CD4-positive, alpha-beta T cell treated with Interleukin-12 subunit alpha and Interleukin-12 subunit beta, for 1 hour (primary cell): ENCODE measurements at places on chromosomes 1 and 21.

- DNase-seq = no peak
Observed at GRCh38 chr1:179742717-179743678, at the start of gene FAM163A. FAM163A (plus strand) TSS chr1:179743291; CDS start chr1:179813098, 69,807 bp downstream.

- DNase-seq = no peak
Observed at GRCh38 chr1:11847667-11848372, at the start of gene NPPA. NPPA (minus strand) TSS chr1:11847783; CDS start chr1:11847684, 99 bp downstream.

DNA sequence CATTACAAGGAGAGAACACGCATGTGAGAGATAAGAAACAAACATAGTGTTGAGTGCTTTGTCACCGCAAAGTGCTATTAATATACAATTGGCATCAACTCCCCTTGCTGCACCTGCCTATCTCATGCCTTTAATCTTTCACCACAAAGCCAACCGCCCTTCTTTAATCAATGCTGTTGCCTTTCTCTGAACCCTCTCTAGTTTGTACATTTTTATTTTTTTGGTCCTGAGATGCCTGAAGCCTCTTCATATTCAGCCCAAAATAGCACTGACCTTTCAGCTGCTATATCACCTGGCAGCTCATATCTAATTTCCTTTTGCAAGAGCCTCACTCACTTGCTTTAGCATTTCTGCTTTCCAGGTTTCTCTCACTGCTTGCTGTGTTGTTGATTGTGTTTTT, 504.7 kb downstream of the NUF2 start:
- no peak for DNase-seq

DNA sequence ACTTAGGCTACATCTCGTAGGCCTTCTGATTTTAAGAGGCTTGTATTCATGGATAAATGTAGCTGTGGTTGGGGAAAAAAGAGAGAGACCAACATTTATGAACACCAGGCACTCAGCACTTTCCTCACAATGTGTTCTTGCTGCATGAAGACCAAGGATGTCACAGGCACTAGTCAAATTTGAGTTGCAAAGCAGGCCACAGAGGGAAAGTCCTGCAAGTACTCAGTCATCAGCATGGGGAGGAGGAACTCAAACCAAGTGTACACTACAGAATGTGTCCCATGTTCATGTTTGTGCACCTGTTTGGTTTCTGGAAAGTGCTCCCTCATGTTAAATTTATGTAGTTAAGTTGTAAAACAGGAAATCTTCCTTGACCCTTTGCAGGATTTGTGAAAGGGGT, 8.7 kb upstream of the MAP3K7CL start:
- no peak for DNase-seq

- no peak for DNase-seq
Observed at GRCh38 chr1:30868833-30869435, 39.6 kb downstream of the SDC3 start.

- DNase-seq = no peak
Observed at GRCh38 chr1:160733898-160734297, 5.1 kb upstream of the SLAMF7 start.

GRCh38 chr1:158527190-158527815, 26.9 kb downstream of the OR6Y1 start:
- DNase-seq = peak; percentile 13

DNA sequence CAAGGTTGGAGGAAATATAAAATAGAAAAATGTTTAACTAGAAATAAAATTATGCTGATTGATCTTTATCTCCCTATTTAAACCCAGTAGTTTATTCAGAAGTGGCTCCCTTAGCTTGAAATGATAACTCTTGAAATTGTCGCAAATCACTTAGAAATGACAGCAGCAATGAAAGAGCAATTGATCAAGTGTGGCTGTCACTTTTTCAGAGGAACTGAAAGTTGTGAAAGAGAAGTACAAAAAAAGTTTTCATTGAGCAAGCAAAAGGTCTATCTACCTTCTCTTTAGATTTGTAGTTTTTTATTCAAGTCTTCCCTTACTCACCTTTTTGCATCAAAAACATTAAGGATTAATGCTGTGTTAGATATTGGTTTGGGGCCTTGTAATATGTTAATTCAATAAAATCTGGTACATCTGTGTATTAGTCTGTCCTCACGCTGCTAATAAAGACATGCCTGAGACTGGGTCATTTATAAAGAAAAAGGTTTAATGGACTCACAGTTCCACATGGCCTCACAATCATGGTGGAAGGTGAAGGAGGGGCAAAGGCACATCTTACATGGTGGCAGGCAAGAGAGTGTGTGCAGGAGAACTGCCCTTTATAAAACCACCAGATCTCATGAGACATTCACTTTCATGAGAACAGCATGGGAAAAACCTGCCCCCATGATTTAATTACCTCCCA, 48.3 kb downstream of the LRRC8C start:
- no peak for DNase-seq

GRCh38 chr1:59976194-59977074, 49.9 kb upstream of the CYP2J2 start:
- DNase-seq = peak; percentile 21

GRCh38 chr21:32459972-32460371, 47.5 kb downstream of the EVA1C start:
- no peak for DNase-seq

DNA sequence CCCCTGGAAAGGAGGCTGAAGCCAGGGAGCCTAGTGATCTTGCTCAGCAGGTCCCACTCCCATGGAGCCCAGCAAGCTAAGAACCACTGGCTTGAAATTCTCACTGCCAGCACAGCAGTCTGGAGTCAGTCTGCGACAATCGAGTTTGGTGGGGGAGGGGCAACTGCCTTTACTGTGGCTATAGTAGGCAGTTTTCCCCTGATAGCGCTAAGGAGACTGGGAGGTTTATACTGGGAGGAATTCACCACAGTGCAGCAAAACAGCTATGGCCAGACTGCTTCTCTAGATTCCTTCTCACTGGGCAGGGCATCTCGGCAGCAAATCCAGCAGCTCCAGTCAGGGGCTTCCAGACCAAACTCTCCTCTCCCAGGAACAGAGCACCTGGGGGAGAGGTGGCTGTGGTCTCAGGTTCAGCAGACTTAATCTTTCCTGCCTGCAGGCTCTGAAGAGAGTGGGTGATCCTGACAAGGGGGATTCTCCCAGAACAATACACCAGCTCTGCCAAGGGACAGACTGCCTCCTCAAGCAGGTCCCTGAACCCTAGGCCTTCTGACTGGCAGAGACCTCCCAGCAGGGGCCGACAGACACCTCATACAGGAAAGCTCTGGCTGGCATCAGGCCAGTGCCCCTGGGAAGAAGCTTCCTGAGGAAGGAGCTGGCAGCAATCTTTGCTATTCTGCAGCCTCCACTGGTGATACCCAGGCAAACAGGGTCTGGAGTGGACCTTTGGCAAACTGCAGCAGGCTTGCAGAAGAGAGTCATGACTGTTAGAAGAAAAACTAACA, 548.5 kb upstream of the NEGR1 start:
- no peak for DNase-seq

- no peak for DNase-seq
Observed at GRCh38 chr1:213676736-213677135, 311.0 kb upstream of the PROX1 start.

DNA sequence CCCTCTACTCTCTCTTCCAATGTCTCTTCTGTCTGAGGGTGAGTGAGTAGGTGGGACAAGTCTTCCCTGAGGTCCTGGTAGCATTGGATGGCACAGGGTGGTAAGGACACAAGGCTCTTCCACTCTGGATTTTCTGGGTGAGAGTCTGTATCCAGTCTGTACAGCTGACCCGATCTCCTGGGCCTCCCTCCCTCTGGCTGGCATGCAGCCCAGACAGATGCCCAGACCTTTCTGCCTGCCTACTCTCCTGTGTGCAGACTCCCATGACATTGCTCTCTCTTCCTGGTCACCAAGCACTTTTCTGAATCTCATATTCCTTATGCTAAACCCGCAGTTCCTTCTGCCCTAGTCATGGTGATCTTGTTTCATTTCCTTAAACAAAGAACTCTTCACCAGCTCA, 100.3 kb downstream of the GRIK3 start:
- DNase-seq = no peak

- DNase-seq = peak; percentile 83
Observed at GRCh38 chr1:150567341-150567716, 12.1 kb downstream of the MCL1 start.

- no peak for DNase-seq
Observed at GRCh38 chr1:185400052-185400451, 83.0 kb upstream of the IVNS1ABP start.

- no peak for DNase-seq
Observed at GRCh38 chr1:63886340-63886739, 112.5 kb downstream of the ROR1 start.

DNA sequence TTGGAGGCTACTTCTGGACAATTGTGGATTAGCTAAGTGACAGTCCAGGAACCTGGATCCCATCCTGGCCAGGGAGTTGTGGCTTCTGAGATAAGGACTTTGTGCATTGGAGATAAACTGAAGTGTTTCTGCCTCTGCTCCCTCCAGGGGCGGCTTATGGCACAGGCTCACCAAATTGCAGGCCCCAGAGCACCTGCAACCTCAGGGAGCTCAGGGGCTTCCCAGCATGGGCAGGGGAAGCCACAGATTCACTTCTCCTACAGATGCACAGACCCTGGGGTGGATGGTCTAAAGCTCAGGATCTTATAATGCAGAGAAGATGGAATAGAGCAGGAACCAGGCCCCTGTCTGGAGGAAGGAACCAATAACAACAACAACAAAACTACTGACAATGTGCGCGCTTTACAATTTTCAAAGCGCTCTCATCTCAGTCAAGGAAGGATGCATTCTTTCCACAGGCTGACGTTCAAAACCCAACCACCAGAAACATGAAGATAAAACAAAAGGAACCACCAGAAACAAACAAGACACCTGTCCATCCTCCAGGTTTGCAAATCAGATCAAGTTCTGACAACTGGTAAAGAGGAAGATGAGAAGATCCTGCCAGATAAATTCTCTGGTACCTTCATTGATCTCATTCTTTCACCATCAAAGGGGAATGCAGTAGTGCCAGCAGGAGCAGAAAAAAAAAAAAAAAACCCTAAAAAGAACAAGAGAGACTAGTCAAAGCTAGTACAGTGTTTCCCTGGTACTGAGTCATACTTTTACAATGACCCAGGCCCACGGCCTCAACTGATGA, 121.0 kb upstream of the IRF2BP2 start:
- DNase-seq = peak; percentile 52

- DNase-seq = no peak
Observed at GRCh38 chr1:183493540-183494245, 21.4 kb downstream of the SMG7 start.

DNA sequence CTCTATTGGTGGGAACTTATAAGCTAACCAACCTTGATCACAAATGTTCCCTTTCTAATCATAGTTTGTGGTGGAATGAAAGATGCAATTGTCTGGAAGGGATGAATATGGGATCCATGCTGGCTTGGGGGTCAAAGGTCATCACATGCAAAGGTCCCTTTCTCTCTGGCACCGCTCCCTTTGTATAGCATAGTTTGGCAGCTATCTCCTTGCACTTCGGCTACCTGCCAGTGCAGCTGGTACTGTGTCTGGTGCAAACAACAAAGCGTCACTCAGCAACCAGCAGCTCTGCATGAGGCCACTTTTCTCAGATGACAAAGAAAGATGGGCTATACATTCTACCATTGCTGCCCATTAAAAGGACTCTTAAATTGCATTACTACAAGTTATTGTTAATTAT, 188.2 kb upstream of the NFIA start:
- no peak for DNase-seq

GRCh38 chr1:212188599-212189351, 96.4 kb upstream of the PPP2R5A start:
- peak; percentile 19 for DNase-seq

GRCh38 chr1:8875216-8875861, 3.1 kb downstream of the ENO1 start:
- DNase-seq = peak; percentile 45

GRCh38 chr1:22652881-22653316, at the start of gene C1QB:
C1QB (plus strand) TSS chr1:22653236; CDS start chr1:22659463, 6,227 bp downstream.
- no peak for DNase-seq

DNA sequence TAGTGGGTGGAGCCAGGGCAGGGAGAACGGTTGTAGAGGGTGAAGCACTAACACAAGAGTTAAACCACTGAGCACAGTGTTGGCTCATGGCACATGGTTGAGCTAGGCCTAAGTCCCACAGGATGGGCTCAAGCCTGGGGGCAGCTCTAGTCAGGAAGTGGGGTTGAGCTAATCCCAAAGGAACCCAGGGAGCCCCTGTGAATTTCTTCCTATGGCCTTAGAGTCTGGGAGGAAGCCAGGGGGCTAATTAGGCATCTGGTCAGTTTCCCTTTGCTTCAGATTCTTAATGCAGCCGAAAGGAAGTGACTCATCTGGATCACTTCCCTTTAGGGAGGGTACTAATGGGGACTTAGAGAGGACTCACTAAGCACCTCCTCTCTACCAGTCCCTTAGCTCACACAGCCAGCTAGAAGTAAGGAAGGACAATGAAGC, 10.1 kb downstream of the CFAP45 start:
- DNase-seq = no peak

- DNase-seq = peak; percentile 55
Observed at GRCh38 chr1:109482791-109483671, 674 bp upstream of the ATXN7L2 start.

- no peak for DNase-seq
Observed at GRCh38 chr1:89799495-89799894, 21.3 kb upstream of the LRRC8D start.

DNA sequence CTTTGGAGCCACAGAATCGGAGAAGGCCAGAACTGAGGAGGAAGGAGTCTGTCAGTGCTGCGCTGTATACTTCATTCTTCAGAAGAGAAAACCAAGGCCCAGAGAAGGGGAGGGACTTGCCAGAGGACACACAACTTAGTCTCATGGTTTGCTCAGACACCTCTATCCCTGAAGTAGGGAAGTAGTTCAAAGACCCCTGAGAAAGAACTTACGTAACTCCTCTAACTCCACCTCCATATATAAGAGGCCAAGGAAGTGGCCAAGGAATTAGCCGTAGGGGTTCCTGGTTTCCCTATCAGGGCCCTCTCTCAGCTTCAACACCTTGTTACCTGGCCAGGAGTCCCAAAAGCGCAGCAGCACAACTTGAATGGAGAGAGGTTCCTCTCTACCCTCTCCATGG, 580 bp upstream of the NECTIN4 start:
- DNase-seq = no peak

DNA sequence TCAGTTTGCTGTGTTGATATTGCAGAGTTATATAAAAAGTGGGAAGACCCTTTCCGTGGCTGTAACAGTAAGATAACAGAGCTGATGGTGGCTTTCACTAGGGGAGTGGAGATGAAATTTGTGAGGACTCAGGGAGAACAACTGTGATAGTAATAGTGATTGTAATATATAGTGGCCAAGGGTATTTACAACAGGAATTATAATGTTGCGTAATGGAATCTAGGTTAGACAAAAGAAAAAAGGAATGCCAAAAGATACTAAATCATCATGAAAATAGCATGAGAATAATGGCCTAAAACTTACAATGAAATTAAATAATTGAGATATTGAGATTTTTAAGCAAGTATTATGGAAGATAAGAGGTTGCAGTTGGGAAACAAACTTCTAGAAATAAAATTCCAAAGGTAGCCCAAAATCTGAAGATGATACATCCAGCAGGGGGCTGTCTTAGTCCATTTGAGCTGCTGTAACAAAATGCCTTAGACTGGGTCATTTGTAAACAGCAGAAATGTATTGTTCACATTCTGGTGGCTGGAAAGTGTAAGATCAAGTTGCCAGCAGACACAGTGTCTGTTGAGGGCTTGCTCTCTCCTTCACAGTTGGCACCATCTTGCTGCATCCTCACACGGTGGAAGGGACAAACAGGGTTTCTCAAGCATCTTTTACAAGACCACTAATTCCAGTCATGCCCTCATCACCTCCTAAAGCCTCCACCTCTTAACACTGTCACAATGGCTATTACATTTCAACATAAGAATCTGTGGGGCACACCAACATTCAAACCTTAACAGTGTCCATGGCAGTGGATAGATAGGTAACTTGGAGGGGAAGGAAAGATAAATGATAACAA, 711.2 kb downstream of the MRPL39 start:
- no peak for DNase-seq
